Activated naive CD4-positive, alpha-beta T cell treated with Interleukin-2 at 50 U/mL for 16 hours (primary cell): ENCODE measurements at places on chromosomes 3 and 15.

DNA sequence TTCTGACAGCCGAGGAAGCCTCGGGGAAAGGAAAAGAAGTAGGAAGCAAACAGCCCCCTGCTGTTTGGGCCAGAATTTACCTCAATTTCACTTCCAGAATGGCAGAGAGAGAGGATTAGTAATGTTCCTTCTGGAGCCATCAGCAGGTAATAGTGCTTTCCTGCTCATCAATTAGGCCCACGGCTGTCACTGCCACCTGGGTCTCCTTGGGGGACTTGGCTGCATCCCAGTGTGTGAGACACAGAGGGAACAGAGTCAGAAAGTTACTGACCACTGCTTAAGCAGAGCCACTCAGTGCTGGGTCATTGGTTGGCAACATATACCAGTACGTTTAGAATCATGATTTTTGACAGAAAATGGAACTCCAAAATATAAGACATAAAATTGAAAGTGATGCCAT lies 397.0 kb downstream of the EPHA3 start:
- no peak for DNase-seq

GRCh38 chr3:88641033-88641604 lies 466.3 kb upstream of the EPHA3 start:
- no peak for DNase-seq

GRCh38 chr15:55248895-55249294 lies 40.7 kb downstream of the RAB27A start:
- no peak for DNase-seq

- DNase-seq, result no peak
Observed at GRCh38 chr3:119302697-119303551, 8.7 kb downstream of the ARHGAP31 start.

GRCh38 chr3:194766845-194767244 lies 81.2 kb downstream of the FAM43A start:
- no peak for DNase-seq

DNA sequence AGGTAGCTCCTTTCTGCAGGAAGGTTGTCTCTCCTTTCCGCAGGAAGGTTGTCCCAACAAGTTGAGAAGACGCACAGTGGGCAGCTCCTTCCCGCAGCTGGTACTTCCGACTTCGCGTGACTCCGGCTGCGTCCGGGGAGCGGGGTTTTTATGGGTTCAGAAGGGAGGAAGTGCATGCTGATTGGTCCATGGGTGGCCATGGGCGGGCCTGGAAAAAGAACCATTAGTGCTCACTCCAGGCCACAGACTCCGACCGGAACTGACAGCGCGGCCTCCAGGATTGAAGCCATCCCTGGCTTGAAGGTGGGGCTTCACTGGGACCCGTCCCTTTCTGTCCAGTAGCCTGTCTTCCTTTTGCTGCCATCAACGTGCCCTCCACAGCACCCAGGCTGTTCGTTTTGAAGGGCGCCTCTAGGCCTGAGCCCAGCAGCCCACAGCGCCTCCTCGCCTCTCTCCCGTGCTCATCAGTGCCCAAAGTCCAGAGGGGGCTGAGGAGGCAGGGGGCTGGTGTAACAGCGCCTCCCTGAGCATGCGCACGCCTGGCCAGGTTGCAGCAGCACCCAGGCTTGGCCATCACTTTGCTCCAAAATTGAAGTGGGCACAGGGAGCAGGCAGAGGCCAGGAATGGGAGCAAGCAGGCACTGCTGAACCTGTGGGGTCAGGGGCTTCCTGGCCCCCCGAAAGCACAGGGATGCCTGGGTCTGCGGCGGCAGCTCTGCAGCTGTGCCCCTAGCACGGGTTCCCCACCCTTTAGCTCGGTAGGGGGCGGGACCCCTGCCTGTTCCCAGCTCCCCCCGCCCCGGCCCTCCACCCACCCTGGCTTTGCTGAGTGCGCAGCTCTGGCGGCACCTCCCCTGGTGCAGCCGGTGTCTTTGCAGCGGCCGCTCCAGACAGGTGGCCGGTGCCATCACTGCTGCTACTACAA lies 330.6 kb upstream of the MCTP2 start:
- no peak for DNase-seq

DNA sequence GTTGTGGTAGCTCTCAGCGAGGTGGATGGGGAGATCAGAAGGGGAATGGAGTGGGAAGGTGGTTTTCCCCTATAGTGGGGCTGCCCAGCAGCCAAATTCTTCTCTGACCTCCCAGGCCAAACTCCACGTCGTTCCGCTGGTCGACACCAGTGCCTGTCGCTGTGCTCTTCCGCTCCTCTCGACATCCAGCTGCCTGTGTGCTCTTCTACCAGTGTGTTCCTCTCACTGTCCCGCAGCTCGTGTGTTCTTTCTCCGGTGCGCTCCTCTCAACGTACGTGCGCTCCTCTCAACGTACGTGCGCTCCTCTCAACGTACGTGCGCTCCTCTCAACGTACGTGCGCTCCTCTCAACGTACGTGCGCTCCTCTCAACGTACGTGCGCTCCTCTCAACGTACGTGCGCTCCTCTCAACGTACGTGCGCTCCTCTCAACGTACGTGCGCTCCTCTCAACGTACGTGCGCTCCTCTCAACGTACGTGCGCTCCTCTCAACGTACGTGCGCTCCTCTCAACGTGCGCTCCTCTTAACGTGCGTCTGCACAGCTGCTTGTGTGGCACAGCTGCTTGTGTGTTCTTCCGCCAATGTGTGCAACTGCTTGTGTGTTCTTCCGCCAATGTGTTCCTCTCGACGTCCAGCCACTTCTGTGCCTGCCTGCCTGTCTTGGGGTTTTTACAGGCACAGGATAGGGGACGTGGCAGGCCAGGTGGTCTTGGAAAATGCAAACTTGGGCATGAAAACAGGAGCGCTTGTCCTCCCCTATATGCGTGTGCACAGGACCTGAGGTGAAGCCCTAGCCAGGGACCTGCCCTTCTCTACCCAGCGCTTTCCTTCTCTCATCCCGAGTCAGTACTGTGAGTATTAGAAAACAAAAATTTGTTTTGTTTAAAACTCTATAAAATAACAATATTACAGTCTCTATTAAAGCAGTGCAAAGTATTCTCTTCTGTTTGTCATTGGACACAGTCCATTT lies 991.1 kb downstream of the GBE1 start:
- DNase-seq, result no peak

DNA sequence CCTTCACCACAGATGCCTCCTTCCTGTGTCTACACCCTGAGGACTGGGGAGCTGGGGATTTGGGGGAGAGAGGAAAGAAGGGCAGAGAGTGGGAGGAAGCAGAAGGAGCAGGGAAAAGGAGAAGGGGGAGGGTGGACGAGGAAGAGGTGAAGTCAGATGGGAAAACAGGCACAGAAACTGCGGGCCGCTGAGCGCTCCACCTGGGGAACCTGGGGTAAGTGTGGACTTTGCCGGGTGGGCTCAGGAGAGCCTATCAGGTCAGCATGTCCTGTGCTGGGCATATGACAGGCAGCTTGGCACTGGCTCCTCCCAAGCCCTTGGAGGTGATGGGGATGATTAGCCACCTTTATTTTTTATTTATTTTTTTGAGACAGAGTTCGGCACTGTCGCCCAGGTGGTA lies 62.6 kb downstream of the CORO2B start:
- no peak for DNase-seq

DNA sequence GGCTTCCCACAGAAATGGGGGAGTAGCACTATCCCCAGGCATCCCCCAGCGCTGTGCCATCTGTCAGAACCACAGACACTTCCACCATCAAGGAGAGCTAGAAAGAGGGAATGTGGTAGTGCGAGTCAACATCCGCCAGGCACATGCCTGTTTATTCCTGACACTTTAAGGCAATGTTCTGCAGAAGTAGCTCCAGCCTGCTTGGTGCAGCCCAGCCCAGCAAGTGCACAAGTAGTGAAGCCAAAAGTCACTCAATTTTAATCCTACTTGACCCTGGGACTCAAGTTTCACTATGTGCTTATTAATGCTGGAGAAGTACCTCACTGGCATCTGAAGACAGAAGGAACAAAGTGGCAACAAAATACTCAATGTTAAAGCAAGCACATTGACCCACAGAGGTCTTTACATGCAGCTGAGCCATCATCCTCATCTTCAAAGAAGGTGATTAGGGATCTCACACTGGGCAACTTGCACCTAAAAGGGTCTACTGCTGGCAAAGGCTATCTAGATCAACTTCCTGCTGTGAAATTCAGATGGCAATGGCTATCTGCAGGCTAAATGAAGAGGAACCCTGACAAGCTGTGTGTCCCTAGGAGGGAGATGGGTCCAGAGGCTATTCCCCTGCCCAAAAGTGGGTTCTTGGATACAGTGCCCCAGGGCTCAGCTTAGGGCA lies 61.4 kb upstream of the CLDN18 start:
- no peak for DNase-seq

- DNase-seq, result no peak
Observed at GRCh38 chr3:126555795-126556636, 2.7 kb downstream of the C3orf22 start.

DNA sequence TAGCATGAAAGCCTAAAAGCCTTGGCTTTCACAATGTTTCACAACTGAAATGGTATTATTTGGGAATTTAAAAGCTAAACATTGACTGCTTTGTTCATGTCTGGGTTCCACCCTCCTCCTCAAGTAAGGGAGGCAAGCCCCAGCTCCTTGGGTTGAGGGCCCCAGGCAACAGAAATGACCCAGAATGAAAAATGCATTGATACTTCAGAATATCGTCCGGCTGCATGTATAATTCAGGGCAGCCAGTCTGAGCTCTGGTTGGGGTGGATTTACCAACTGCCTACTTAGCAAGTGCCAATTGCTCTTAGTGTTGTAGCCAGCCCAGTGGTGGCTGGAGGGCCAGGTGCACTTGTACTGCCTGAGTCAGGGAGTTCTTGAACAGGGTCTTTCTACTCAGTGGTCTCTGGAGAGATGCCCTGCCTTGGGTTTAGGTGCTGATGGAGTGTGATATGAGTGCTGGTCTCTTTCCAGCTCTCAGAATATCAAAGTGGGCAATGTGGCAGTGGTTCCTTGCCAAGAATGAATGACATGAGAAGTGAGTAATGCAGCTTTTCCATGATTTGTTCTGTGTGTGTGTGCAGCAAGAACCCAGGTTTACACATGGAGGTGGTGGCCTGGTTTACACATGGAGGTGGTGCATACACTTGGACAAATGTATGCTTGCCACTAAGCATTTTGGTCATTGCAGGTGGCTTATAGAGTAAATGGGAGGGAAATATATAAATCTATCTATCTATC lies 40.9 kb upstream of the ADAMTSL3 start:
- no peak for DNase-seq

DNA sequence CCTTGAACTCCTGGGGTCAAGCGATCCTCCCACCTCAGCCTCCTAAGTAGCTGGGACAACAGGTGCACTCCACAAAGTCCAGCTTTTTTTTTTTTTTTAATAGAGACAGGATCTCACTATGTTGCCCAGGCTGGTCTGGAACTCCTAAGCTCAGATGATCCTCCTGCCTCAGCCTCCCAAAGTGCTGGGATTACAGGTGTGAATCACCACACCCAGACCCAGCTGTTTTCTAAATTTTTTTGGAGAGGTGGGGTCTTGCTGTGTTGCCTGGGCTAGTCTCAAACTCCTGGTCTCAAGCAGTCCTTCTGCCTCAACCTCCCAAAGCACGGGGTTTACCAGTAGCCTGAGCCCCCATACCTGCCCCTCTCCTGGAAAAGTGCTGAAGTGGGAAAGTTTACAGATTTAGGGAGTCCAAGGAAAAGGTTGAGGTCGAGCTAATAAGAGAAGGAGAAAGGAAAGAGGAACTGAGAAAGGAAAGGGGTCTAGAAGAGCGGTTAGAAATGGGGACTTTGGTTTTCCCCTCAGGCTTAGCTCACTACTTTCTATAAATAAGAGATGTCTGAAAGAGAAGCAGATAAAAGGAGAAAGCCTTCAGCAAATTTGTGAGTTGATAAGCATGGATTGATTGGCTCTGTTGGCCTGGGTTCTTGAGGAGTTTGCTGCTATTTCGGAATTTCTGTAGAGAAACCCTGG lies 23.6 kb downstream of the UBE2E1 start:
- no peak for DNase-seq

DNA sequence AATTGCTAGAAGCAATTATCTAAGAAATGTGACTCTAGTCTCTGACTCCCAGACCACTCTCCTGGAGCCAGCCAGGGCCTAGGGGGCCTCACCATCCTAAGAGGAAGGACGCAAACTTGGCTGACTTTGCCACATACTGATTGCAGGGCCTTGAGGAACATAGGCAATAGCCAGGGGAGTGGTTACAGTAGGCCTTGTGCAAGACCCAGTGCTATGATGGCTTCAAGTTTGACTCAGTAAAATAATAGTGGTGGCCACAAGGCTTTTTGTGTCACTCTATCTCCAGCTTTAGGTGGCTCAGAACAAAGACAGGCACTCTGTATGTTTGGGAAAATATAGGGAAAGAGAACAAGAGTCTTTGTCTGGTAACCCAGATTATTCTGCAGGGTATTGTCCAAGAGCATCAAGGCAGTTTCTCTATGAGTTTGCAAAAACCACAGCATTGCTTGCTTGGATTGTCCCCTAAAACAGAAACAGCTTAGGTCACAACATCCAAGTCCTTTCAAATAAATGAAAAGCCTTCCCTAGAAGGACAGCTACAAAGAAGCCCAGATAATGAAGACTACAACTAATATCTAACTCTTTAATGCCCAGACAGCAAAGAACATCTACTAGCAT lies 631.5 kb downstream of the PYDC2 start:
- no peak for DNase-seq

DNA sequence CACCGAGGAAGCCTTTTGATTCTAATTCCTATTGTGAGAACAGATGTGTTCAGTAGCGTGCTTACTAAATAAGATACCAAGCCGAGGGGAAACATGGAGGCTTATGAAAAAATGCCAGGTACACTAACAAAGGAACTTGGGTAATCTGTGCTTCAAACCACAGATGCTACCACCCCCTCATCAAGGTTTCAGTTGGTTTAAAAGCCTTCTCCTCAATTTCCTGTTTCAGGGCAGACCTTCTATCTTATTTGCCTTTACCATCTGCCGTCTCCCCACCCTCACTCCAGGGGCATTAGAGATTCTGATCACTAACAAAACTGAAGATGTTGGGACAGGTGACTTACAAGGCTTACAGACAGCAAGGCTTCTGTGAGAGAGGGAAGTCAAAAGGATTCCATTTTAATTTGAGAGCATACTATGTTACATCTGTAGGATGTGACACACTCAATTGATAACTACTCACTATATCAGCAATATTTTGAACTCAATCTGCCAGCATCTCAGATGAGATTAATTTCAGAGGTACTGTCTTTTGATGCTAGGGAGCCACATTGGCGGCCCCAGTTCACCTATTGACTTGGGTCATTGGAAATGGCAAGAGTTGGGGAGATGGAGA lies 60.6 kb upstream of the PLCL2 start:
- no peak for DNase-seq

DNA sequence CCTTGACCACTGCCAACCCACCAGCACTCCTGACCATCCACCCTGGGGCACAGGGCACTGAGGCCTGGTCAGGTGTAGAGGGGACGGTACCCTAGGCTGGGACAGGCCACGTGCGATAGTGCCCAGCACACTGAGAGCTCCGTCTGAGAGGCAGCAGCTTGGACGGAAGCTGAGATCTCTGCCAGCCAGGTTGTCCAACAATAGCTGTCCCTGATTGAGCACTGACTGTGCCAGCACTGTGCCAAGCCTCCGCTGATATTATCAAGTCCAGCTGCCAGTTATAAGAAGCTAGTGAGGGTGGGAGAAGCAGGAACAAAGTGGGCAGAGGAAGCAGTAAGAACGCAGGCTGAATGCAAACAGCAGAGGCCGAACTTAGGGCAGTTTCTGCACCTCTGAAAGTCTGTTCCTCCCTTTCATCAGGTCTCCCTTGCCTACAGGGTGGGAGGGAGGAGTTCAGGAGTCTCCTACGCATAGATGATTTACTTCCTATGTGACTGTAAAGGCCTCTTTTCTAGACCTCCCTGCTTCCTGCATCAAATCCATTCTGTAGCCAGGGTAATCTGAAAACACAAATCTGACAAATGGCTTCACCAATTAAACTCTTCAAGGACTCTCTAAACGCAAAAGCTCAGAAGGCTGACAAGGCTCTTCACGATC lies 29.7 kb downstream of the MRPS11 start:
- DNase-seq, result no peak

- no peak for DNase-seq
Observed at GRCh38 chr3:88987776-88988175, 119.6 kb upstream of the EPHA3 start.
